Psoas muscle (tissue), 8 donors: ENCODE measurements at places on chromosomes 3 and 15. TPM values are rescaled to one million over a fixed set of nuclear protein-coding genes. Genes with fewer than 3 reads are reported as not detected.

LDHAL6B gene
- polyA plus RNA-seq: not detected

ARHGEF26 gene
- 0.53 TPM for polyA plus RNA-seq

GRCh38 chr3:74537164-74537563 lies 77.3 kb downstream of the CNTN3 start:
- DNase-seq: no peak

- no peak for DNase-seq
Observed at GRCh38 chr3:29436612-29437323, 155.9 kb downstream of the RBMS3 start.

RNU6-1 gene
- not detected for polyA plus RNA-seq

DNA sequence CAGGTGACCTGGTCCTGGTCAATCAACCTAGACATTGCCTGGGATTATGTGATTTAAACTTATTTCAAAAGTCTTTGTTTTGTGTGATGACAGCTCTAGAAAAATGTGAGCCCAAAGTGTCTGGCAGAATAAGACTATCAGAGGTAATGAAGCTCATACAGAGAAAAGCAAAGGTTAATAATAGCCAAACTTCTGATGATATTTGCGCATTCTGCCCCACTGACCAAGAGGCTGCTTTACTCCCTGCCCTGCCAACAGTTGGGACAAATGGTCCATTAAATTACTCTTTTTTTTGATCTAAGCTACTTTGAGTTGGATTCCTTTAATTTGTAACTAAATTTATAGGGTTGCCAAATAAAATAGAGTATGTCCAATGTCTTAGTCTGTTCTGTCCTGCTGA lies 911.2 kb downstream of the MCTP2 start:
- DNase-seq: no peak

EIF2A gene
- 85.5 TPM for polyA plus RNA-seq

GP5 gene
- not detected for polyA plus RNA-seq

GPR62 gene
- 0.93 TPM for polyA plus RNA-seq

- peak; percentile 49 for DNase-seq
Observed at GRCh38 chr15:85752491-85752961, 42.2 kb downstream of the KLHL25 start.
